ENCODE measurements at places on chromosomes 11 and 22.

- no peak for DNase-seq
Measured at GRCh38 chr11:18594999-18595749, 4.4 kb upstream of the MISFA start.

GRCh38 chr22:27790376-27791158, 11.0 kb downstream of the MN1 start:
- peak; percentile 46 for DNase-seq

DNA sequence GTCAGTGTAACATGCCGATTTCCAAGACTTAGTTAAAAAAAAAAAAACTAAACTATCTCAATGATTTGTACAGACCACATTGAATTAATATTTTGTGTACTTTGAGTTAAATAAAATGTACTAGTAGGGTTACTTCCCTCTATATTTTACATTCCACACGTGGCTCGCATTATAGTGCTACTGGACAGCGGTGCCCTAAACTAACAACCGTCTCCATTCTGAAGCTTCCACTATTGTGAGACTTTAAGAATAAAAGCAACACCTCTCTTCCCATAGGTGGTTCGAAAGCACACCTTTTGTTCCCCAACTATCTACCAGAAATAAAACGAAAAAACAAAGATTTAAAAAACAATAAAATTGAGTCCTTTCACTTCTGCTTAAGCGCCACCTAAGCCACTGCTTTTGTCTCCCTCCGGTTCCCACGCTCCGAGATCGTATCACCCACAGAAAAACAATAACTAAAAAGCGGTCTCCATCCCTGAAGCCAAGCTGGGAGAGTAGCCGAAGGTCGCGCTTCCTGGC, 380 bp upstream of the TTC17 start:
- DNase-seq, result no peak

GRCh38 chr22:22953791-22954190, 66.2 kb downstream of the IGLL5 start:
- peak; percentile 66 for DNase-seq

DNA sequence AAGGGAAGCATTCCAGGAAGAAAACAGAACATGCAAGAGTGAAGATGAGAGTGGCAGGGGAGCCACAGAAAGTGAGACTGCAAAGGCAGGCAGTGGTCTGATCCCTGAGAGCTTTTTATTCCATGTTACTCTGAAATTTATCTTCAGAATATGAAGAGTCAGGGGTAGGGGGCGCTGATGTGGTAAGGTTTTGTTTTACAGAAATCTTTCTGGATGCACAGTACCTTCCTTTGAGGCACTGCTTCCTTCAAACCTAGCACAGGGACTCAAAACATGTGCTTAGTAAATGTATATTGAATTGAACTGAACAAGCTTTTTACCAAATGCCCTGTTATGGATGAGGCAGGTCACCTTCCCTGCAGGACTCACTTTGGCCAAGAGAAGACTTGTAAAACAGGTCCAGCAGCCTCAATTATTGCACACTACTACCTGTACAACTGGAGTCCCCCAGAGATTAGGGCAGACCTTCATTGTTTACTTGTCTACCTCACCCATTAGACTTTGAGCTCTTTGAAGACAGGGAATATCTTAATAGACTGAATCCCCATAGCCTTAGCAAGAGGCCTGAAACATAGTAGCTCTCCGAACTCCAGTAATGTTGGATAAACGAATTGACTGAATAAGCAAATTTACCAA, 2.2 kb downstream of the PAK1 start:
- peak; percentile 39 for DNase-seq

- no peak for DNase-seq
Measured at GRCh38 chr11:11178671-11179638, 174.1 kb downstream of the CSNK2A3 start.

- peak; percentile 68 for DNase-seq
Measured at GRCh38 chr11:95592471-95592870, 197.1 kb downstream of the FAM76B start.

DNA sequence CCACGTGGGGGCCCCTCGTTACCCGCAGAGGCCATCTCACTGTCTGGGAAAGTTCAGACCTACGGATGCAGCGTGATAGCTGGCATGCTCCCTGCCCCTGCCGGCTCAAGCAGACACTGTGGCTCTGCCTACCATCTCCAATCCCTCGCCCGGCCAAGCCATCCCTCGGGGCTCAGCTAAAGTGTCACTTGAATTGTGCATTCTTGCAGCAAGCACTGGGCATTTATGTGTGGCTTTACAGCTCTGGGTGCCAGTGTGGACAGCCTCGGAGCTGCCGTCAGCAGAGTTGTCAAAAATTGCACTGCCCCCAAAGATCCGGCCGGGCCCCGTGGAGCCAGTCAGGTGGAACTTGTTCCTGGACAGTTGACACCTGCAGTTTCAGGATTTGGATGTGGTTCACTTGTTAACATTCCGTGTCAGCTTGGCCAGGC, 75.0 kb upstream of the FGF3 start:
- no peak for DNase-seq

GRCh38 chr11:87861030-87861429, 314.2 kb downstream of the RAB38 start:
- no peak for DNase-seq

DNA sequence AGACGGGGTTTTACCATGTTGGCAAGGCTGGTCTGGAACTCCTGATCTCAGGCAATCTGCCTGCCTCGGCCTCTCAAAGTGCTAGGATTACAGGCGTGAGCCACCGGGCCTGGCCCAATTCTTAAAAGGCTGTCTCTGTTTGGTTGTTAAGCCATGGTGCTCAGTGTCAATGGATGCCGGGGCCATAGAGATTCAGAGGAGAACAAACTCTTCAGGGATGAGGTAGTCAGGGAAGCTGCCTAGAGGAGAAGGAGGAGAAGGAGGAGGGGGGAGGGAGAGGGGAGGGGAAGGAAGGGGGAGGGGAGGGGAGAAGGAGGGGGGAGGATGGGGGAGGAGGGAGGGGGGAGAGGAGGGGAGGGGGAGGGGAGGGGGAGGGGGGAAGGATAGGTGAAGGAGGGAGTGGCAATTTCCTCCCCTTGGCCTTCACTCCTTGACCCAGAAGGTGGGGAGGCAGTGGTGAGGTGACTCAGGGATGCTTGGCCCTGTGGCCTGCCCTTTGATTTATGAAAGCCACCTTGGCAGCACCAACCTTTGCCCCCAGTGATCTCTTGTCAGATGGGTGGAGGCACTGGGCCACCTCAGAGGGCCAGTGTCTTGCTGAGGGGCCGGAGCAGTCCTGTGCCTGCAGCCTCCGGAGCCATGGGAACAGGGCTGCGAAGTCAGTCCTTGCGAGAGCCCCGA, at the start of gene C11orf86:
TSS of gene C11orf86 (plus strand) at position 581 of the 681 bp plus-strand sequence. CDS start at position 640, 59 bp downstream.
- no peak for DNase-seq

GRCh38 chr11:12276831-12277475, 100.4 kb upstream of the PARVA start:
- no peak for DNase-seq

- no peak for DNase-seq
Measured at GRCh38 chr11:121461843-121462242, 9.1 kb upstream of the SORL1-AS1 start.

- DNase-seq, result peak; percentile 32
Measured at GRCh38 chr22:31748490-31748889, 1.4 kb downstream of the PRR14L start.

GRCh38 chr11:87351676-87352075, 313.9 kb downstream of the TMEM135 start:
- no peak for DNase-seq

- no peak for DNase-seq
Measured at GRCh38 chr11:128379587-128380580, 207.5 kb downstream of the ETS1 start.

- no peak for DNase-seq
Measured at GRCh38 chr11:69447786-69448185, 33.7 kb upstream of the LINC01488 start.

GRCh38 chr22:29772170-29772641, 5.0 kb downstream of the UQCR10 start:
- peak; percentile 37 for DNase-seq

GRCh38 chr11:20293992-20294391, 69.5 kb upstream of the HTATIP2 start:
- no peak for DNase-seq

- DNase-seq, result no peak
Measured at GRCh38 chr11:5129457-5129877, 8.7 kb downstream of the OR52A5 start.

GRCh38 chr11:97461044-97461880, 1071.4 kb downstream of the JRKL start:
- DNase-seq, result no peak

DNA sequence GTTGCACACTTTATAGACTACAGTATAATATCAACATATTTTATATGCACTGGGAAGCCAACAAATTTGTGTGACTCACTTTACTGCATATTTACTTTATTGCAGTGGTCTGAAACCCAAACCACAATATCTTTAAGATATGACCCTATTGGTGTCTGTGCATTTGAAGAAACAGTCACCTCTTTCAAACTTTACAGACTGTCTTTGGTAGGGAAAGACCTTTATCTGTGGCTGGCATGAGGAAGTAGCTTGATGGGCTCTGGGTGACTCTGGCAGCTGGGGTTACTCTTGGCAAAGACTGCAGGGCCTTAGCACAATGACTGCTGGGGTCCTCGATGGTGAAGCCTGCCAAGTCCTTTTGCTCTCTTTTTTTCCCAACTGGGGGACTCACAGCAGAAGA, 21.3 kb upstream of the ABTB2 start:
- no peak for DNase-seq

DNA sequence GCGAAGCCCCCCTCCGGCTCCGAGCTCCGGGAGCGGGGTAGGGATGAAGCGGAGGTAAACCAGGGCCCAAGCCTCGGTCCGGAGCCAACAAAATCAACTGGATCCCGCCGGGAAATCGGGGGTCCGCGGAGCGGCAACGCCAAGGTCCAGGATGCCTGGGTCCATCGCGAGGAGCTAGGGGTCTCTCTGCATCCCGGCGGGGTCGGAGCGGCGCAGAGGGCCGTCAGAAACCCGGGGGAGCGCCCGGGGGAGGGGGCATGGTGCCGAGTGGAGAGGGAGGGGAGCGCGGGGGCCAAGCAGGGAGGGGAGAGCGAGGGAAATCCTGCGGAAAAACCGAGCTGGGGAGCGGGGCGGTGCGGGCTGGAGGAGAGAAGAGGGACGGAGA, 51.8 kb downstream of the SLC22A12 start:
- DNase-seq, result peak; percentile 34

DNA sequence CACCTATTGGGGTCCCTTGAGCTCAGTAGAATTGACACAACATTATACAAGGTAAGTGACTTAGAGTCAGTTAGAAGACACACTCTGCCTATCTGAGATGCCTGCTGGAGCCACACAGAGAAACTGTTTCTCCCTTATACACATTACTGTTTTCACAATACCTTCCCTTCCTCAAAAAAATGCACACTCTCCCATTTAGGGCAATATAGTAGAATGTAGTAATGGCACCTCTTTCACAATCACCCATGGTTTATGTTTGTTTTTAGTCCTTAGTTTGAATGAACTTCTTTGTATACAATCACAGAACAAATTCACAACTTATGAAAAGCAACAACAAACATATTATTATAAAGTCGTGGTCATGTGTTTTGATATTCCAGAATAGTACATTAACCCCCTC, 14.3 kb downstream of the OR52H1 start:
- DNase-seq, result no peak

GRCh38 chr11:35717043-35717442, 54.5 kb downstream of the TRIM44 start:
- DNase-seq, result peak; percentile 45

GRCh38 chr22:37309211-37310074, 27.1 kb downstream of the CYTH4 start:
- DNase-seq, result no peak

DNA sequence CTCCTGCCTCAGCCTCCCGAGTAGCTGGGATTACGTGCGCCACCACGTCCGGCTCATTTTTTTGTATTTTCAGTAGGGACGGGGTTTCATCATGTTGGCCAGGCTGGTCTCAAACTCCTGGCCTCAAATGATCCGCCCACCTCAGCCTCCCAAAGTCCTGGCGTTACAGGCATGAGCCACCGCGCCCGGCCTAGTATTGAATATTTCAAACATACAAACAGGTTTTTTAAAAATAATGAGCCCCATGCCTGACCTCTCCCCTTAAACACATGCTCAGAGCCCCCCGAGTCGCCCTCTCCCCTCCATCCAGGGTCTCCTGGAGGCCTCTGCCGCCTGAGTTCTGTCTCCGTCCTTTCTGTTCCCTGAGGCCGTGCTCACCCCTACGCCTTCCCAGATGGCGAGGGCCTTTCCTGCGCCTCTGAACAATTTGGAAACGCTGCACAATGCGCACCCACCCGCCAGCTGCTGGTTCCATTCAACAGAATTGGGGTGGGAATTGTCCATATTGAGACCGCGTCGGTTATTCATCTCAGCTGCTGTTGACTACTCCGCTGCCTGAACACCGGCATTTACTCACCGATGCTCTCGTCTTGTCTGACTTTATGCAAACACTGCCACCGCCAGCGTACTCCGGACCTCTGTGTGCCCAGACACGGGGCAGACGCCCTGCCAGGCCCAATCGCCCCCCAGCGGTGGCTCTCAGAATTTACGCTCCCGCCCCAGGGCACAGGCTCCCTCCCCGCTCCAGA, 13.6 kb upstream of the RNH1 start:
- peak; percentile 1 for DNase-seq

DNA sequence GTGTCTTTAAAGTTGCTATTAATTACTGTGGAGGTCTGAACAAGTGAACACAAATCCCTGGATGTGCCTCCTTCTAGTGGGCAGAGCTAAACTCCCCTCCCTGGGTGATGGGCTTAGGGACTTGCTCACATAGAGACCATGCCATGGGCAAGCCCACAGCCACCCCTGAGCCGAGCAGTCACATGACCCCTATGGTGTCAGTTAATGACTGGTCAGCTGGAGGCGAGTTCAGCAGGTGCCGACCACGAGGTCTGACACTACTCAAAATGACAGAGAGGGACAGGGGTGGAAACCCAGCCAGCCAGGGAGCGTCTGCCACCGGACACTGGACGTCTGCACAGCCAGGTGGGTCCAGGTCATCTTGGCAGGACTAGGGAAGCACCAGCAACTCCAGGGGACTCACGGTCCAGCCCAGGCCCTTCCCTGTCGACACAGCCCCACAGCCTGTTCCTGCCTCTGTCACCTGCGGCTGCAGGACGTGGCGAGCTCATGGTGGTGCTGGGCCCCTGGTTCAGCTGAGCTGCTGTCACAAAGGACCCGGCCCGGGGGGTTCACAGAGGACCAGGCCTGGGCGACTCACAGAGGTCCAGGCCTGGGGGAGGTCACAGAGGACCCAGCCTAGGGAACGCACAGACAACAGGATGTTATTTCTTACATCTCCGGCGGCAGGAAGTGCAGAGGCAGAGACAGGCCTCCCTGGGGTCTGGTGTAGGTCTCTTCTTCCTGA, 135.0 kb downstream of the BRD1 start:
- DNase-seq, result no peak

All from neural progenitor cell (in vitro differentiated cells).